ENCODE measurements at places on chromosomes 5 and 9.

DNA sequence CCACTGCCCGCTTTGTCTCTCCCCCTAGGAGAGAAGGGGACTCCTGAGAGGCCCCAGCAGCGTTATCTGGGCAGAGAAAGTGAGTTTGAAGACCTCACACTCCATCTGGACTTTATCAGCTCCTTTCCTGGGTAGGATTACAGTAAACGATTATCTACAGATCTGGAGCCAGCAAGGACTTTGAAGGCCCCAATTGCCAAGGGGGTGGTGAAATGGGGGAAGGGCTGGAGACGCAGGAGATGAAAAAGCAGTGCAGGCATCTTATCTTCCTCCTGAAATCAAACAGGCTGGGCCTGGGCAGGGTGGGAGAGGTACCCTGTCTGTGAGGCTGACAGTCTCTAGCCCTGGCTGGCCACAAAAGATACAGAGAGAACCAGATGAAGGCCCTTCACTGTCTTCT, 105.8 kb upstream of the MSX2 start:
- no peak for DNase-seq

DNA sequence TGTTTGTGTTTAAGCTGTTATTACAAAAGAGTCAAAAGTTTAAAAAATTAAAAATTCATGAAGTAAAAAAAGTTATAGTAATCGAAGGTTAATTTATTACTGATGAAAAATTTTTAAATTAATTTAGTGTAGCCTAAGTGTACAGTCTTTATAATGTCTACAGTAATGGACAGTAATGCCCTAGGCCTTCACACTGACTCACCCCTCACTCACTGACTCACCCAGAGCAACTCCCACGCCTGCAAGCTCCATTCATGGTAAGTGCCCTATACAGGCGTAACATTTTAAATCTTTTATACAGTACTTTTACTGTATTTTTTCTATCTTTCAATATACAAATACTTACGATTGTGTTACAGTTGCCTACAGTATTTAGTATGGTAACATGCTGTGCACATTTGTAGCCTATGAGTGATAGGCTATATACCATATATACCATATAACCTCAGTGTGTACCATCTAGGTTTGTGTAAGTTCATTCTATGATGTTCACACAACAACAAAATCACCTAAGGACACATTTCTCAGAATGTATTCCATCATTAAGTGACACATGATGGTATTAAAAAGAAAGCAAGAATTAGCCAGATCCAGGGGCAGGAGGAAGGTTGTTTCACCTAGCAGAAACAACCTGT, 40.1 kb downstream of the DCAF10 start:
- DNase-seq: no peak

GRCh38 chr9:19988281-19988680, 199.4 kb upstream of the SLC24A2 start:
- DNase-seq: no peak

DNA sequence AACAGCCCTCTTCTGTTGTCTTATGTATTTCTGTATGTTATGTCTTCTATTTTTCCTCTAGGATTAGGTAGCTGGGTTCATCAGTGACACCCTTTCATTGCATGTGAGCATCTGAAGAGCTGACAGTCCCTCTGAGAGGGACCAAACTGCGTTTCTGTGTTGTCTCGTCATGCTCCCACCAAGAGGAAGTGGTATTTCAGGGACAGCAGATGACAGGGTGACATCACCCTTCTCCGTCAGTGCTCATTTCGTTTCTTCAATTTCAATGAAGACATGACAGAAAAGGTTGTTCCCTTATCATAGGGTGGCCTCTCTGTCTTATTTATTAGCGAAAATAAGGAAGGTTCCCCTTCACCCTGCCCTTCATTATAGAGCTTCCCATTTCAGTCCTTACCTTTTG, 225.9 kb upstream of the NR4A3 start:
- no peak for DNase-seq

DNA sequence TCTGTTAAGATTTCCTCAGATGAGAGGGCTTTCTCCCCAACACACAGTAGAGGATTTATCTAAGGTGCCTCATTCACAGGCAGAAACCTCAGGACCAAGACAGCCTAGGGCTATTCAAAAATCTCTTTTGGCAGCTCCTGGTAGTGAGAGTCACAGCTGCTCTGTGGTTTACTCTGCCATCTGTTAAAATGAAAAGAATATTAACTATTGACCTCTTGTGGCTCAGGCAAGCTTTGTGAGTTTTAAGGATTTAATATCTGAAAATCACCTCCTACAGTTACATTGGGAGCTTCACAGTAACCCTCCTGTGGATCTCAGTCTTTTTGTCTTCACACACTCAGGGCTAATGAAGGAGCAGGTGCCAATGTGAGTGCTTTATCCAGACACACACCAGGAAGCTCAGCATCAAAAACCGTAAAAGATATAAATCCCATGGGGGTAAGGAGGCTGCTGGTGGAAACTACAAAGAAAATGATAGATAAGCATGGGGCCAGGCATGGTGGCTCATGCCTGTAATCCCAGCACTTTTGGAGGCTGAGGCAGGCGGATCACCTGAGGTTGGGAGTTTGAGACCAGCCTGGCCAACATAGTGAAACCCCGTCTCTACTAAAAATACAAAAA, 29.7 kb downstream of the PPP1R2B start:
- DNase-seq: peak; percentile 39

- no peak for DNase-seq
These were observed 166.3 kb upstream of the ZNF608 start for GRCh38 chr5:124912638-124913328.

- no peak for DNase-seq
These were observed 46.9 kb downstream of the ACTBL2 start for GRCh38 chr5:57435701-57436134.

GRCh38 chr9:101387871-101388506, 3.2 kb upstream of the BAAT start:
- no peak for DNase-seq

DNA sequence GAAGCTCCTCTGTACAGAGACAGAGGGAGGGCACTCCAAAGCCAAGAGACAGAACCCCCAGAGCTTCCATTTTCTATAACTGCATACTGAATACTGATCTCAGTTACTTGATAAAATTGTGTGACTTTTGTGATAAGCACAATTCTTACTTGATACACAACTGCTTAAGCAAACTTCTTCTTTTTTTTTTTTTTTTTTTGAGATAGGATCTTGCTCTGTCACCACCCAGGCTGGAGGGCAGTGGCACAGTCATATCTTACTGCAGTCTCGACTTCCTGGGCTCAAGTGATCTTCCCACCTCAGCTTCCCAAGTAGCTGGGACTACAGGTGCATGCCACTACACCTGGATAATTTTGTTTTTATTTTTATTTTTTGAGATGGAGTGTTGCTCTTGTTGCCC, 252.1 kb upstream of the ZNF608 start:
- DNase-seq: no peak

GRCh38 chr5:156434471-156434870, 107.5 kb downstream of the SGCD start:
- no peak for DNase-seq

All from GM12878 (cell line).